Activated naive CD4-positive, alpha-beta T cell treated with anti-CD3 and anti-CD28 coated beads, Interleukin-2, amount 10 ng/mL, durations not matched to agents 7 days and 5 days (primary cell): ENCODE measurements at places on chromosomes 2 and 18.
A peak's percentile ranks its signal among the peaks of the same experiment; 100 is the strongest.

GRCh38 chr18:35861367-35862118 lies 110.9 kb upstream of the RMP24 start:
- no peaks in the 10 kb centered on the region for H3K27me3 ChIP-seq
- H3K4me3 ChIP-seq, result no peak overlapping the region
- no peaks in the 10 kb centered on the region for H3K4me1 ChIP-seq
- no peaks in the 10 kb centered on the region for H3K36me3 ChIP-seq

GRCh38 chr2:196638765-196639164 lies 750 bp upstream of the CCDC150 start:
- H3K27me3 ChIP-seq, result peaks cover 14% of the 10 kb centered on the region
- DNase-seq, result no peak
- H3K27ac ChIP-seq, result no peak overlapping the region

- no peak overlapping the region for H3K4me3 ChIP-seq
- no peak overlapping the region for H3K27ac ChIP-seq
- H3K4me1 ChIP-seq, result no peaks in the 10 kb centered on the region
These were observed 5.1 kb upstream of the PIEZO2 start for GRCh38 chr18:11154368-11154989.

DNA sequence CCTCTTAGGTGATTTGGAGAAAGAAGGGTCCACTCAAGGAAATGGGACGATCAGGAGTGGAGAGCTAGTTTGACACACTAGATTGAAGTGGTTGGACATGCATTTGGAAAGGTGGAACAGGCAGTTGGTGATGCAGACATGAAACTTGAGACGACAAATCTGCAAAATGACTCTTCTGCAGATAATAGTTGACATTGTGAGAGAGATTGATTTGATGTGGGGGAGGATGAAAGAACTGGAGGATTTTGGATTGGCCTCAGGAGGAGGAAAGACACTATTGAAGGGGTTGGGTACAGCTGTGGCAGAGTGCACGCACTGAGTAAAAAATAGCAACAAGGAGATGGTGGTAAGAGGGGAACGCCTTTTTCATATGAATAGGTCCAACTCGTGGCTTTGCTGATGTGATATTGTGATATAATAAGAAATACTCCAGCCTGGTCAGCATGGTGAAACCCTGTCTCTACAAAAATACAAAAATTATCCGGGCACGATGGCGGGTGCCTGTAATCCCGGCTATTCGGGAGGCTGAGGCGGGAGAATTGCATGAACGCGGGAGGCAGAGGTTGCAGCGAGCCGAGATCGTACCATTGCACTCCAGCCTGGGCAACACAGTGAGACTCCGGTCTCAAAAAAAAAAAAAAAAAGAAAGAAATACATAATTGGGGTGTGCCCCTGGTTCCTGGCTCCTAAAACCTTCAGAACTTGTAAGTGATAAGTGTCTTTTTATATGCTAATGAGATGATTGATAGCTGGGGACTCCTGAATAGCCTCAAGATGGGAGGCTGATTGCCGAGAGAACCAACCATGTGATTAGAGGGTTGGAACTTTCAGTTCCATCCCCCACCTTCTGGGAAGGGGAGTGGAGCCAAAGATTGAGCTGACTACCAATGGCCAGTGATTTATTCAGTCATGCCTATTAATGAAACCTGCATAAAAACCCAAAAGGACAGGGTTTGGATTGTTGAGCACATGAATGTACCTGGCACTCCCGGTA lies 9.7 kb downstream of the TTLL4 start:
- no peaks in the 10 kb centered on the region for H3K27me3 ChIP-seq
- no peak overlapping the region for H3K27ac ChIP-seq
- H3K4me3 ChIP-seq, result no peak overlapping the region
- H3K36me3 ChIP-seq, result peaks cover 11% of the 10 kb centered on the region
- no peak for DNase-seq

DNA sequence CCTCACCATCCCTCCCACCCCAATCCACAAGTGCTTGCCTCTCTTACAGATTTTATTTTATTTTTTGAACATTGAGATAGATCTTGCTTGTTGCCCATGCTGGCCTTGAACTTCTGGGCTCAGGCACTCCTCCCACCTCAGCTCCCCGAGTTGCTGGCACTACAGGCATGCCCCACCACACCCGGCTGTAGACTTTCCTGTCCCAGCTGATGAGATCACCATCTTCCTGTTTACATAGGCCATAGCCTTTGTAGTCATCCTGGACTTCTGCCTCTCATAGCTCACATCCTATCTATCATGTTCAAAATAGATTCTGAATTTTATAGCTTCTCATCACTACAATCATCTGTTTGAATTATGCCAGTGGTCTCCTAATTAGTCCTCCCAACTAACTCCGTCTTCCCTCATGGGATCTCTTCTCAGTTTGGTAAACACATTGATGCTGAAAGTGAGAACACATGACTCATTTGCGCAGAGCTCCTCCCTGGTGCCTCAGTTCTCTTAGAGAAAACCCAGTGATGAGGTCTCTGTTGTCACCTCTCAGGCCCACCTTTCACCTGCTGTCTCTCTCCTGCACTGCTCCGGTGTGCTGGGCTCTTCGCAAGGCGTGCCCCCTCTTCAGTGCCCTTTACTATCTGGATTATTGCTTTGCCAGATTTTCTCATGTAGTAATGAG lies 243.0 kb downstream of the ZNF407 start:
- peak; percentile 33 for DNase-seq
- H3K27ac ChIP-seq, result peak overlapping the region; percentile 86
- H3K4me1 ChIP-seq, result peaks cover 33% of the 10 kb centered on the region
- no peaks in the 10 kb centered on the region for H3K27me3 ChIP-seq
- H3K36me3 ChIP-seq, result peaks cover 24% of the 10 kb centered on the region

- no peak overlapping the region for H3K27ac ChIP-seq
- H3K4me1 ChIP-seq, result no peaks in the 10 kb centered on the region
- no peaks in the 10 kb centered on the region for H3K36me3 ChIP-seq
- no peak for DNase-seq
- H3K4me3 ChIP-seq, result no peak overlapping the region
- peaks cover 21% of the 10 kb centered on the region for H3K27me3 ChIP-seq
These were observed 65.0 kb upstream of the HPCAL1 start for GRCh38 chr2:10237392-10238321.

DNA sequence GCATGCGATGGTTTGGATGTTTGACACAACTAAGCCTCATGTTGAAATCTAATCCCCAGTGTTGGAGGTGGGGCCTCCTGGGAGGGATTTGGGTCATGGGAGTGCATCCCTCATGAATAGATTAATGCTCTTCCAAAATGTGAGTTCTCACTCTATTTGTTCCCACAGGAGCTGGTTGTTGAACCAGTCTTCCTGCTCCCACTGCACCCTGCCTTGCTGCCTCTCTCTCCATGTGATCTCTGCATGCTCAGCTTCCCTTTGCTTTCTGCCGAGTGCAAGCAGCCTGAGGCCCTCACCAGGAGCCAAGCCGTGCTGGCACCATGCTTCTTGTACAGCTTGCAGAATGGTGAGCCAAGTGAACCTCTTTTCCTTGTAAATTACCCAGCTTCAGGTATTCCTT lies 206.8 kb downstream of the VAPA start:
- H3K36me3 ChIP-seq, result no peaks in the 10 kb centered on the region
- H3K27me3 ChIP-seq, result peaks cover 3% of the 10 kb centered on the region
- H3K4me3 ChIP-seq, result no peak overlapping the region
- no peaks in the 10 kb centered on the region for H3K4me1 ChIP-seq
- H3K27ac ChIP-seq, result no peak overlapping the region
- no peak for DNase-seq

DNA sequence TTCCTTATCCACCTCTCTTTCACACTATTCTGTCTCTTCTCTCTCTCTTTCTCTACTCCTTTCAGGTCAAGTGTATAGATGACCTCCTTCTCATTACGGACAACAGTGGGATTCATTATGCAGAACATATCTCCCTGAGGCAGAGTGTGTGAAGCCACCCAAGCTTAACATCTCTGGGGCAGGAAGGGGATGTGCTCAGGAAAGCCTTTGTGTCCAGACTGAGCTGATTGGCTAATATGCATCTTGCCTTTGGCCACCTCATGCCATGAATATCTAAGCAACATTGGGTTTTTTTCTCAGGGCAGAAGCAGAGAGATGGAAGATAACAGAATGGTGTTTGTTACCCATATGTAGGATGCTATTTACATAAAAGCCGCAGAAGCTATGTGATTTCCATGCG lies 211.4 kb upstream of the LRRTM1 start:
- no peaks in the 10 kb centered on the region for H3K27me3 ChIP-seq
- DNase-seq, result no peak
- no peaks in the 10 kb centered on the region for H3K36me3 ChIP-seq
- no peak overlapping the region for H3K4me3 ChIP-seq
- no peaks in the 10 kb centered on the region for H3K4me1 ChIP-seq

DNA sequence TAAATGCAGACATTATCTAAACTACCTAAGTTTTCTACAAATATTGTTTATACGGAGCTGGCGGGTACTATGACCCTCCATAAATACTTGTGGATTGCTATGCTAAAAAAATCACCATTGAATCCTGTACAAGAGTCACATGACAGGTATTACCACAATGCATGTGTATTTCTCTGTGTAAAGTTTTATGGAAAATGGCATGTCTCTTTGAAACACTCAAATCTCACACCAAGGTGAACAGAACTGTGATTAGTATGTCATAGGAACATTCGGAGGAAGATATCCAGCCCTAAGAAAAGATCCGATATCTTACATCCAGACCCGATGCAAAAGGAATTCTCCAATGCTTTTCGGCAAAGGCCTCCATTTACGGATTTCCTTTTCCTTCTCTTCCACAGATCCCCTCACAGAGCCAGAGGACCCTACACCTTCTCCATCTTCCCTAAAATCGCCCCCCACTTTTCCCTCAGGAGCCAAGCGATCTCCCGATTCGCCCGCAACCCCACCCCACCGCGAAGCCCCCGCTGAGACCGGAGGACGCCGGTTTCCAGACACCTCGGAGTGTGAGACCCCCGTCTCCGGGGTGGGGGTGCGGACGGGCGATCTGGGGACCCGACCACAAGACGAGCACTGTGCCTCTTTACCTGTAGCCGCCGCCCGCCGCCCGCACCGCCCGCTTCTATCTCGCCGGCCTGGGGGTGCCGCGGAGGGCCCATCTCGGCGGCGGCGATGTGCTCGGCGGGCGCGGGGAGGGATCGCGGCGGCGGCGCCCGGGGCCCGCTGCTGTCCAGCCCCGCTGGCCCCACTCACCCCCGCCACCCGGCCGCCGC lies 1.2 kb downstream of the SAP130 start:
- H3K27ac ChIP-seq, result peak overlapping the region; percentile 93
- peaks cover 25% of the 10 kb centered on the region for H3K4me1 ChIP-seq
- H3K36me3 ChIP-seq, result peaks cover 11% of the 10 kb centered on the region

GRCh38 chr2:190804182-190804795 lies 76.3 kb upstream of the GLS start:
- peaks cover 9% of the 10 kb centered on the region for H3K4me1 ChIP-seq
- no peak overlapping the region for H3K4me3 ChIP-seq
- no peak overlapping the region for H3K27ac ChIP-seq
- DNase-seq, result no peak
- no peaks in the 10 kb centered on the region for H3K27me3 ChIP-seq

DNA sequence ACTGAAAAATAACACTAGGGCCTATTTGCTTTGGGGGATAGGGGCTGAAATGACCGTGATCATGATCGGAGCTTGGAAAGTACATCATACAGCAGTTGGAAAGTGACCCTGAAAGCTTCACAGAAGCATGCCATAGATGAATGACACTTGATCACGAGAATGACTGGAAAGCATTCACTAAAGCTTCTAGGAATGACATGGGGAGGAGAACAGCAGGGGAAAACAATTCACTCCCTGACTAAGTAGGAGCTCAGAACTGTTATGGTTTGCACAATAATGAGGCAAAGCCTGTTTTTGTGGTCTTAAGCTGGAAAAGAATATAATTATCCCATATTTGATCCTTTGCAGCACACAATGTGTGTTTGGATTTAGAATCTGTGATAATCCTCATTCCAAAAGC lies 237.5 kb downstream of the NOL4 start:
- DNase-seq, result no peak
- H3K27me3 ChIP-seq, result no peaks in the 10 kb centered on the region
- no peak overlapping the region for H3K4me3 ChIP-seq

GRCh38 chr2:168181825-168182224 lies 65.6 kb downstream of the STK39 start:
- no peak overlapping the region for H3K4me3 ChIP-seq
- H3K27me3 ChIP-seq, result no peaks in the 10 kb centered on the region
- no peak for DNase-seq
- peaks cover 61% of the 10 kb centered on the region for H3K4me1 ChIP-seq

- H3K27me3 ChIP-seq, result peaks cover 14% of the 10 kb centered on the region
- H3K4me3 ChIP-seq, result no peak overlapping the region
- DNase-seq, result no peak
- no peaks in the 10 kb centered on the region for H3K4me1 ChIP-seq
These were observed 93.3 kb upstream of the PAPOLG start for GRCh38 chr2:60662781-60663180.
